Activated CD4-positive, alpha-beta T cell treated with anti-CD3 and anti-CD28 coated beads, Interleukin-2, amount 50 U/mL, for 24 hours (primary cell): ENCODE measurements at places on chromosomes 5 and 9.

DNA sequence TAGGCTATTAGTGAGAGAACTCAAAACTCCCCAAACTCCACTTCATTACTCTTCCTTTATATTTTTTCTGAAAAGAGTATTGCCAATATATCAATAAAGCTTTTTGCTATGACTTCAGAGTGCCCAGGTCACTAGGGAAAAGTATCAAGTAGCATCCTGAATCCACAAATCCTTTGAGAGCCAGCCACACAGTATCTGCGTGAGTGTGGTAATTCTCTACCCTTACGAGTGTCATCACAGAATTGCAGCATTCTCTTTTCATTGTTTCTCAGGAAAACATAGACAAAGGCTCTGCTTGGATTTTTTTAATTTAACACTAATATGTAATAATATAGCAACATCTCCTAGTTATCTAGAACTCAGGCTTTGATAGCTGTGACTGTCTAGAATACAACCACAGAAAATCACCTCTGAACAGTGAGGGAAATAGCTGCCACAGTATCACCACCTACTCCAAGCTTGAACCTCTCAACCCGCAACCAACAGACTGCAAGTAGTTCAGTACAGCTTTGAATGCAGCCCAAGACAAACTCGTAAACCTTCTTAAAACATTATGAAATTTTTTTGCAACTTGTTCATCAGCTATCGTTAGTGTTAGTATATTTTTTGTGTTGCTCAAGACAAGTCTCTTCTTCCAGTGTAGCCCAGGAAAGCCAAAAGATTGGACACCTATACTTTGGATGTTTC lies 79.3 kb upstream of the CCDC152 start:
- DNase-seq, result no peak

- DNase-seq, result no peak
Measured at GRCh38 chr5:172312286-172312685, 28.7 kb upstream of the UBTD2 start.

DNA sequence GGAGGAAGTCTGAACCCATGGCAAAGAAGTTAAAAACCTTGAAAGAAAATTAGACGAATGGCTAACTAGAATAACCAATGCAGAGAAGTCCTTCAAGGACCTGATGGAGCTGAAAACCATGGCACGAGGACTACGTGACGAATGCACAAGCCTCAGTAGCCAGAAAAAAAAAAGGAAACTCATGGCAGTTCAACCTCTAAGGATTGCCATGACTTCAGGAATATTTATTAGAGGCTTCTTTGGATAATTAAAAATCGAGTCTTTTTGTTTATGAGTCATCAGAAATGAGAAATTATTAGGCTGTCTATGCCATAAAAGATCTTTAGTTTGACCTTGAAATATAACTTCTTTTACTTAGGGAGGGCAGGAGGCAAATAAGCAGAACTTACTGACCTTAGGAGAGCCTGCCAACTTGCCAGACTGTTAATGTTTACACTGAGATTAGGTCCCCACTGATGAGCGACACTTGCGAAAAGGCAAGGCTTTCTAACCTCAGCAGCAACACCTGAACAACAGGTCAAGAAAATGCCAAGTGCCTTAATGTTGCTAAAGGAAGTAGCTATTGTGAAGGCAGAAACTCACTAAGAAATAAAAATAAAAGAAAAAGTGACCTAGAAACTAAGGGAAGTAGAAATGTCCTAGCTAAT lies 55.2 kb upstream of the TUSC1 start:
- no peak for DNase-seq

DNA sequence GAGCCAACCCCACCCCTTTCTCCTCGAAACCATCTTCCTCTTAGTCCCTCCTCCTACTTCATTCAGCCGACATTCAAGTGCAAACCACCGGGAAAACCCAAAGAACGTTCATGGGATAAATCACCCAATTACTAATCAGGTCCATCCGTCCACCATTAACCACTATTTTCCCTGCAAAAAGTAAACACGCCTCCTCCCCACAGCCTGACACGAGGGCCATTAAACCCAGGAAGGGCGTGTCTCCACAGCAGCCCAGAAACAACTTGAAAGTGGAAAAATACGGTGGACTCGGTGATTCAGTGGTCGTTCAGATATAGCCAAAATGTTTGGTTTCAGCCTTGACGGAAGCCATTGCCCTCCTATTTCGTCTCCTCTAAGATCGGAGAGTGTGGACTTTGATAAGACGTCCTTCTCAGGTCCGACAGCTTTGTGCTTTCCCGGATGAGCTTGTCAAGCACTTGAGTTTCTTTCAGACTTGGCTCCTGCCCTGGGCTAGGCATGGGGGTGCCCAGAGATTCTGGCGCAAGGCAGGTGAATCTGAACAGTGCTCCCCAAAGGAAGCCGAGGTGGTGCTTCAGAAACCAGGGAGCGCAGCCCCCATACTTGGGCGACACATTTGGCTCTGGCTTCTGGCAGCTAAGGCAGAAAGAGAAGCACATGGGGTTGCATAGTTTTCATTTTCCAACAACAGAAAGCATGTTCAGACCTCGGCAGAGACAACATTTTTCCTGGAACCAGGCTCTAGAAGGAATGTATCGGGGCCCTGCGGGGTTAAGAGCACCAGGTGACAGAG lies 56.6 kb downstream of the SMIM23 start:
- no peak for DNase-seq

DNA sequence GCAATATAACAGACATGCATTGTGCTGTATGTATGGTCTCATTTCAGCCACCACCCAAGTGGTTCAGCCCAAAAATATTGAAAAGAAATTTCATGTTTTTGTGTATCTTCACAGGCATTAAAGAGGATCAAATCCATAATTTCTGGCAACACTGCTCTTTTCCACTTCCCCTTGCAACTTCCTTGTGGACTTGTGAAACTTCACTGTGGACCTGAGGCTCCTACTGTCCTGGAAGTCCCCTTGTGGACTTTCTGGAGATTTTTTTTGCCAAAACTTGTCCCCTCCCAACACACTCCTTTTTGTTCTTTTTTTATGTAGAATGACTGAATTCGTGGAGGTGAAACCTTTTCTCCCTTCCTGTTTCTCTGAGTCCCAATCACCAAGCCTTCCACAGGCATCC lies 14.3 kb downstream of the OTULINL start:
- DNase-seq, result no peak
